ENCODE measurements at places on chromosomes 13 and 19.

- DNase-seq, result no peak
Observed at GRCh38 chr13:31998131-31998530, 33.4 kb upstream of the FRY start.

- DNase-seq, result no peak
Observed at GRCh38 chr13:104422668-104423067, 1356.5 kb upstream of the SLC10A2 start.

DNA sequence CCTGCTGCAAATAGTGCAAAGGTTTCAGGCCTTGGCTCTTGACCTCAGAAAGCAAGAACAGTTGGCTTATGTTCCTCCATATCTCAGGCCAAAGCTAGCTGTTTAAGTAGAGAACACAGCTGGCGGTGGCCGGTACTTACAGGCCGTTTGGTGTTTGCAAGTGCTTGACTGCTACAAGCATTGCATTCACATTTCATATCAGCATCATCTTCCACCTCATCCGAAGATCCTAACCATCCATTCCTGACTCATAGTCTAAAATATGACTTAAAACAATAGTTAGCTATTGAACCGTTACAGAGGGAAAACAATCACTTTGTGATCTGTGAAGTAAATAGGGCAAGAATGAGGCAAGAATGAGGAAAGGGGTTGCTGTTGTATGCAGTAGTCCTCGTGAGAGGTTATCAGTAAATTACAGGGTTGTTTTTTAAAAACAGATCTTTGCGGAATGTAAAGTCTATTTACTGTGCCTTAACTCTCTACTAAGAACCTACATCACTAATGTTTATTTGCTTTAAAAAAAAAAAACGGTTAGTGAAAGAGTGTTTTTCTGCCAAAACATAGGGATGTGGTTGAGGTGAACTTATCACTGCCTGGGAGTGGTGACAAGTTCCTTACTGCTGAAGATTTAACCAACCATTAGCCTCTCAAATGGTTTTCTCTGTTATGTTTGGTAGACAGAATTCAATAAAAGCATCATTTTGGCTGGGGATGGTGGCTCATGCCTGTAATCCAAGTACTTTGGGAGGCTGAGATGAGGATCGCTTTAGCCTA is 21.6 kb upstream of the WDR88 start:
- DNase-seq, result no peak

DNA sequence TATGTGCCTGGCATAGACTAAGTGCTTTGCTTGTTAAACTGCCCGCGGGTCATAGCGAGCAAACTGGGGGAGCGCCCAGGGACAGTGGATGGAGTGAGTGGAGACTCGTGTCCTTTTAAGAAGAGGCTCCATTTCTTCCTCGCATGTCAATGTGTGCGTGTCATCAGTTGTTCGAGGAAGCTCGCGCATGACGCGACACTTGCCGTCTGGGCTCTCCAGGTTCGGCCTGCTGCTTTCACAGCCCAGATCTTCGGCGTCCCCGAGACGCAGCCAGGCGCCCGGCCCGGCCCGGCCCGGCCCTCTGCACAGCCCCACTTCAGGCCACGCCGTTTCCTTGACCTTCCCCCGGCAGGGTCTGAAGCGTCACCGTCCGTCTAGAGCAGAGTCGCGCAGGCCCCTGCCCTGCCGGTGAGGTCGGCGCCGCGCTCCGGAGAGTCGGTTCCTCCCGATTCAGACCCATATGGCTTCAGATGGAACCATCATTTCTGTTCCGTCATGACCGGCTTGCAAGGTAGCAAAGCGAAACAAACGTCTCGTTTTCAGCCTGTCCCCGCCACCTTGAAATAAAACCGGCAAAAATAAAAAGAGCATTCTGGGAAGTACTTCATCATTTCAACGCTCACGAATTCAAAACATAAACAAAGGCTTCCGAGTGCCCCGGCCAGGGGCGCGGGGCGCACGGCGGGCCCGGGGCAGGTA is 599 bp upstream of the ARHGEF7 start:
- no peak for DNase-seq

All from GM04504 (cell line).